ENCODE measurements at places on chromosomes 5 and 9.

- peak; percentile 22 for DNase-seq
These were observed at the start of gene AFAP1L1 for GRCh38 chr5:149271716-149272563. Gene AFAP1L1 (plus strand): TSS chr5:149271859. CDS start chr5:149271969, 110 bp downstream.

DNA sequence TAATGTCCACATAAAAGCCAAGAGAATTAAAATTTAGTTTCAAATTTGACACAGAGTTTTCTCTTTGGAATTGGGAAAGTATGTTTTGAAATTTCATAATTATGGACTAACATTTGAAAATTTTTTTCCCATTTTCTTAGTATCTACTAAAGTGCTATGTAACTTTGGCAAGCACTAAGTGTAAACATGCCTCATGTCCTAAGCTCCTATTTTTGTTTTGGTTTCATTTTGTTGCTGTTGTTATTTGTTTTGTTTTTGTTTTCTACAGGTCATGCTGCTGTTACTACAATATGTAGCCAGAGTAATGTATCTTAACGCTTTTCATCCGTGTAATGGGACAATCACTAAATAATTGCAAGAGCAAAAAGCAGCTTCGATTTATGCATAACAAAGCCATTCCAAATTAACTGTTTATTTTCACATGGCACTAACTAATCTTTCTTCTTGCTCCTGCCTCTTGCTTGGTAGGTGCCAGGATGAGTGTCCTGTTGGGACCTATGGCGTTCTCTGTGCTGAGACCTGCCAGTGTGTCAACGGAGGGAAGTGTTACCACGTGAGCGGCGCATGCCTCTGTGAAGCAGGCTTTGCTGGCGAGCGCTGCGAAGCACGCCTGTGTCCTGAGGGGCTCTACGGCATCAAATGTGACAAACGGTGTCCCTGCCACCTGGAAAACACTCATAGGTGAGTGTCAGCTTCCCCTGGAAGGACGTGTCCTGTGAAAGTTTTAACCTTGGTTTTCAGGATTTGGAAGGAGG is 107.3 kb upstream of the PRRC1 start:
- DNase-seq, result no peak

DNA sequence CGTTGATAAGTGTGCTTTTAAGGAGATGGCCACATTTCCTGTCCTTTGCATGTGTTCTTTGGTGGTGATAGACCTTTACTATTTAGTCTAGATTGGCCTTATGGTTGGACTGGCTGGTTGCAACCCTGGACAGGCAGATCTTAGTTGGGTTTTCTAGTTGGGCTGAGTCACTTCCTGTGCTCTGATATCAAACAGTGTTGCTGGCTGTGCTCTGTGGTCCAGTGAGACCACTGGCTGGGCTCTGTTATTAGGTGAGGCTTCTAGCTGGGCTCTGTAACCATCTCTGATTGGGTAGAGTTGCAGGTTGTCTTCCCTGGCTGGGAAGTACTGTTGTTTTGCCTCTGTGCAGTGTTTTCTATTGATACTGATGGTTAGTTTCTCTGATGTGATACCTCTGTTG is 432.5 kb downstream of the LRRC70 start:
- no peak for DNase-seq

DNA sequence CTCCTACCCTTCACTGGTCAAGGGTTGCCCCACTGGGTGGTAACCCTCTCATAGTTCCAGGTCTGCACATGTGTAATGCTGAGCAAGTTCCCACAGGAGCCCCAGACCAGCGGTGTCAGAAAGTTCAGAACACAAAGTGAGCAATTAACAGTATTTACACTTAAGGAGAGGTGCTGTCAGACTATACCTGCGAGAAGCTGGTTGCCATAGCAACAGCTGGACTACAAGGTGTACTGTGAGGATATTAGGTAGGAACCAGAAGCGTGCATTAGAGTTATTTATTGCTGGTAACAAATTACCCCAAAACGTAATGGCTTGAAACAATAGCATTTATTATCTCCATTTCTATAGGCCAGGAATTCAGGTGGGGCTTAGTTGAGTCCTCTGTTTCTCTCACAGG is 317.0 kb upstream of the RPS23 start:
- no peak for DNase-seq

DNA sequence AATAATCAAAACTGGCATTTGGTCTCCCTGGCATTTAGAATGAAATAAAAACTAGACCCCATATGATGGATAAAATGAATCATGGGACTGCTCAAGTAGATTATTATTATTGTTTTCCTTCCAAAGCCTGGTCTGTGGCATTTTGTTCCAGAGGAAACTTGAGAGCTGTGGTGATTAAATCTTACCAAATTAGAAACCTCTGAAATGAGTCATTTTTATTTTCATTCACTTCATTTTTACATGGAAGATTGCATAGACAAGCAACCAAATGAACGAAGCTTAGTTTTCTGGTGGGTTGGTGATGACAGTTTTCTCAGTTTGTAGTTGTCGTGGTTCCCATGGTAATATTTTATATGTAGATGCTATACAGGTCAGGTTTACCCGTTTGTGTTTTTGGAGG is 23.4 kb downstream of the PAM start:
- DNase-seq, result peak; percentile 72

GRCh38 chr5:152711801-152712388 is 306.8 kb upstream of the NMUR2 start:
- no peak for DNase-seq

- DNase-seq, result peak; percentile 25
These were observed 200.9 kb upstream of the RIOK2 start for GRCh38 chr5:97383996-97384395.

- DNase-seq, result no peak
These were observed 250.9 kb downstream of the TMEM232 start for GRCh38 chr5:110475529-110475928.

DNA sequence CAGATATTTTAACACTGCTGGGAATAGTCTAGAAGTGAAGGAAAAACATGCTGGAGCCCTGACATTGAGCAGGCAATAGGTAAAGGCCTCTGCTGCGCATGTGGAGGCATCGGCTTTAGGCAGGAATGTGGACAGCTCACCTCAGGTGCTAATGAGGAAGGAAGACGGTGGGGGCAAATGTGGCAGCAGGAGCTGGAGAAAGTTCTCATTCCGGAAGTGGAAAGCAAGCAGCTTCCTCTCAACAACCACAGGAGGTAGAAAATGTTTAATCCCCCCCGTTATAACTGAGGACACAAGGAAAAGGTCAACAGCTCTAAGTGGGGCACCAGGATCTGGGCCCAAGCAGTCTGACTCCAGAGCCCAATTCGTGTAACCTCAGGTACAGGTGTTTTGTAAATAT is 7.6 kb upstream of the RPS14 start:
- DNase-seq, result no peak

DNA sequence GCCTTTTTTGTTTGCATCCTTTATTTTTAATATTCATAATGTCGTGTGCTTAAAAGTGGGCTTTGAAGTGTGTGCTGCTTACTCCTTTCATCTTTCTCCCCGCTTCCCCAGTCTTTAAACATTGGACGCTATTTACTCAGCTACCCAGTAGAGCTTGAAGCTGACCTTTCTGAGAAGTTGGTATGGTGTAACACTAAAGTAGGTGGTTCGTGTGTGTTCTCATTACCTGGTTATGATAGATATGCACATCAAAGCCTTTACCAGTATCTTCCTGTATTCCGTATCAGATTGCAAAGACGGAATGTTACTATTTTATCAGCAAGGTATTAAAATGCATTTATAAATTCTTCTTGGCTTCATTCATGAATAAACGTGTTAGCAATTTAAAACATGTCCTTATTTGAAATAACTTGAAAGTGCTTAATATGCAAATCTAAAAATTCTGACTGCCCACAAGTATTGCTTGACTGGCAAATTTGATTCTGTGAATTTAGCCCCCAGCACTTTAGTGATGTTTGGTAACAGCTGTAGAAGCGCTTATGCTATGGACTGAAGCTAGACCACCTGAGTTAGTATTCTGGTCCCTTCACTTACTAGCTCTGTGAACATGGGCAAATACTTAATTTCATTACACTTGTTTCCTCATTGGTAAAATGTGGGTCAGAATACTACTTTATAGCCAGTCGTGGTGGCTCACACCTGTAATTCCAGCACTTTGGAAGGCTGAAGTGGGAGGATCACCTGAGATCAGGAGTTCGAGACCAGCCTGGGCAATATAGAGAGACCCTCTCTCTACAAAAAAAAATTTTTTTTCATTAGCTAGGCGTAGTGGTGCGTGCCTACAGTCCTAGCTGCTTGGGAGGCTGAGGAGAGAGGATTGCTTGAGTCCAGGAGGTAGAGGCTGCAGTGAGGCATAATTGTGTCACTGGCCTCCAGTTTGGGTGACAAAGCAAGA is 1.7 kb downstream of the RRAGA start:
- no peak for DNase-seq

DNA sequence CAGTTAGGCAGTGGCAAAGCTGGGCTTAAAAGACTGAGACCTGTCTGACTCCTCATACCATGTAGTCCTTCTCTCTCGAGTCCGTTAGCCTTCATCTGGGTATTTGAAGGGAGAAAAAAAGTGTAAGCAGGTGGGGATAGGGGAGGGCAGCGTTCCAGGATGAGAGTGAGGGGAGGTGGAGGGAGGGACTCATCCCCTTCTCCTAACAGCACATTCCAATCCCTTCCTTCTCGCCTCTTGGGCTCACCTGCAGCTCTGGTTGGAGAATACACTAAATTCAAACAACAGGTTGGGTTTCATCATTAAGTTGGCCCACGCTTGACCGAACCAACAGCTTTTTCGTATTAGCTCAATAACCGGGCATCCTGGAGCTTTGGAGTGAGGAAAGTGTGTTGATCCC is 3.6 kb downstream of the NEURL1B start:
- no peak for DNase-seq

GRCh38 chr5:124274949-124275348 is 471.5 kb downstream of the ZNF608 start:
- no peak for DNase-seq
